ENCODE measurements at places on chromosomes 4 and X.

GRCh38 chrX:136671006-136671610 lies 23.1 kb downstream of the CD40LG start:
- no peak for DNase-seq

DNA sequence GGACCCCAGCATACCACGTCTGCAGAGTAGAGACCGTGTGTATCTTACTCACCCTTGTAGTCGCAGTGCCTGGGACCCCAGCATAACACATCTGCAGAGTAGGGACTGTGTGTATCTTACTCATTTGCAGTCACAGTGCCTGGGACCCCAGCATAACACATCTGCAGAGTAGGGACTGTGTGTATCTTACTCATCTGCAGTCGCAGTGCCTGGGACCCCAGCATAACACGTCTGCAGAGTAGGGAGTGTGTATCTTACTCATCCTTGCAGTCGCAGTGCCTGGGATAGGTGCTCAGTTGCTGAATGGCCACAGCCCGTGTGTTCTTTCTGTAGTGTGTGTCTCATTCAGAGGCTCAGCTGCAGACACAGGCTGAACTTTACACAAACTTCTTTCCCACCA lies 71.4 kb upstream of the FRG1 start:
- no peak for DNase-seq

DNA sequence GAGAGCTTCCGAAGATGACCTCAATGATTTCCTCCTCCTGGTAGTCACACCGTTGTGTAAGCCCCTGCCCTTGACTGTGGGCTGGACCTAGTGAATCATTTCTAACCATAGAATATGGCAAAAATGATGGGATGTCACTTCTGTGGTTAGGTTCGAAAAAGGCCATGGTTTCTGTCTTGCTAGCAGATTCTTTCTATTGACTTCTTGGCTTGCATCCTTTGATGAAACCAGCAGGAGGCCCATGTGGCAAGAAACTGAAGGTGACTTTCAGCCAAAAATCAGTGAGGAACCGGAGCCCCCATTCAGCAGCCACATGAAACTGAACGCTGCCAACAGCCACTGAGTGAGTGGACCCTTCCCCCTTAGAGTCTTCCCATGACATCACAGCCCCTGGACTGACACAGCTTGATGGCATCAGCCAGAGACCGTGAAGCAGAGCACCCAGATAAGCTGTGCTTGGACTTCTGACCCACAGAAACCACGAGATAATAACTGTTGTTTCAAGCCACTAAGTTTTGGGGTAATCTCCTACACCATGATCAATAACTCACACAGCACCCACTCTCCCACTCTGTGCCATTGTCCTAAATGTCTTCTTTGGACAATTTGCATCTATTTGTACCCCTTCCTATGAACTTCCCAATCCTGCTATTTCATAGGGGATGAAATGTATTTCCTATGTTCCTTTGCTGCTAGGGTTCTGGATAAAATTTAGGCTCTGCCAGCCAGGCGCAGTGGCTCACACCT lies 148.0 kb upstream of the STX18 start:
- DNase-seq = peak; percentile 14

DNA sequence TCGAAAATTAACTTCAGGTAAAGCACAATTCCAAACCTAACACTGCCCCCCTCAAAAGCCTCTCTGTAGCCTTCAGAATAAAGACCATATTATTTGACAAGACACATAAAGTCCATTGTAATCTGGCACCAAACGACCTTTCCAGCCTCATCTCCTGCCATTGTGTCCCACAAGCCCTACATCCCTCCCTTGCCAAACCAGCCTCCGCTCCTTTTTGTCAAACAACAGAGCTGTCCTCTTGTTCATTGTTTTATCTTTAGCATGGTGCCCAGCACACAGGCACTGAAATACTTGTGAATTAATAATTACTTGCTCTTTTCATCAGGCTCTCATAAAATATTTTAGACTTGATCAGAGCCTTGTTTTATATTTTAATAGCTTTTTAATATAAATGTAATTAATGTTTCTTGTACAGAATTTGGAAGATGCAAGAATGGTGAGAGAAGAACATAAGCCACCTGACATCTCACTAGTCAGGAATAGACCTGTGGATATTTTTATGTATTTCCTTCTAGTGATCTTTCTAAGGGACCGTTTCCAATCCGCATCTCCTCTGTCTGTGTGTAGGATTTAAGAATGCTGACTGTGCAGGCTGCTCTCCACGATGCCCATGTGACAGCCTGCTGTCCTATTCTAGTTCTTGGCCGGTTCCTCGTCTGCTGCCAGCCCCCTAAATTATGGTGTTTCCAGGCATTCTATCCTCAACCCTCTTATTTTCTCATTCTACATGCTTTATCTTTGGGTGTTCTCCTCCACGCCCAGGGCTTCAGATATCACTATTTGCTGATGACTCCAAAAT lies 3.0 kb upstream of the IRF2 start:
- DNase-seq = no peak

DNA sequence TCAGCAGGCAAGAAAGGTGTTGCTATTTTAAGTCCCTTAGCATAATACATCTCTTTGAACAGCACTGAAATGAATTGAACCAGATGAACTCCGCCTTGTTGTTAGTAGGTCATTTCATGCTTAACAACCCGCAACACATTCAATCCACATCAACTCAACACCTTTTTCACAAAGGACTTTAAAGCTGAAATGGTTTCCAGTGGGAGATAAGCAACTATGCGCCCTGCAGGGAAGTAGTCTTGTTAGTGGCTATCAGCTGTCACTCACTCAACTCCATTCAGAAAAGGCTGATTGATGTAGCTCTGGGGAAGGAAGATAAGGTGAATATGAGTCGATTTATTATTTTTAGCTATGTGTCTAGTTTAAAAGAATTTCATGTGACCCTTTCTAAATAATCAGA lies 46.0 kb downstream of the ATP8A1 start:
- no peak for DNase-seq

DNA sequence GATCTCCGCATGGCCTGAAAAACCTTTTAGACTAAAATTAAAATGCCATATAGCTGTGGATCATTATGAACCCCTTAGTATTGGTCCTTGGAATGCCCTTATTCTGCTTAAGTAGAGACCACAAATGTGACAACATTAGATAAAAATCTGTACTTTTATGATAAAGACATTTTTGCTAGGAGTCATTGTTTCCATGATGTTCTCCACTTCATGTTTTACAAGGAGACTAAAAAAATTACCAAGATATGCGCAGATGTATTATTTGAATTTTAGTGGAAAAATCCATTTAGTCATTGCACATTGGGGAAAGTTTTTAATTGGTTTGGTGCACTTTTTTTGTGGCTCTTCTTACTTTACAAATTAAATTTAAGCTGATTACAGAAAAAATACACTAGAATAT lies 85.1 kb upstream of the HPRT1 start:
- no peak for DNase-seq

- DNase-seq = peak; percentile 22
Measured at GRCh38 chr4:68249434-68249833, 3.9 kb upstream of the TMPRSS11B start.

Measured in activated T-cell treated with anti-CD3 and anti-CD28 coated beads, Interleukin-2, amount 50 U/mL, for 72 hours (primary cell).